Right forelimb (tissue), 1 donor: ENCODE measurements at places on chromosomes 11 and 22.

DNA sequence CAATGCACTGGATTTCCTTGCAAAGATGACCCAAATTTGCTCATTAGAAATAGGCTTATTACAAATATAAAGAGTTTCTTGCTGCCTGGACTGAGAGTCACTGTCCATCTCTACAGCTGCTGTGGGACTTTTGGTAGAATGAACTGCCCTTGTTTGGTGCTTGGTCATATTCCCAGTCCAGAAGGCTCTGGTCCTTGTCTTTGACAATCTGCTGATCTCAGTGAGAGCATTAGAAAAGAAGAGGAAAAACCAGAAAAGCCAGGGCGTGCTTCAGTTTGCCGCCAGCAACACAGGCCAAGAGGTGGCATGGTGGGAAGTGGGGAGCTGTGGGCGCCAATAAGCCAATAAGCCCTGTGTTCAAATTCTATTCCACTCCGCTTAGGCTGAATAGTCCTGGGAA lies 48.2 kb upstream of the PARVA start:
- DNase-seq = no peak

GRCh38 chr11:78349114-78349513 lies 68.5 kb downstream of the GAB2 start:
- no peak for DNase-seq

DNA sequence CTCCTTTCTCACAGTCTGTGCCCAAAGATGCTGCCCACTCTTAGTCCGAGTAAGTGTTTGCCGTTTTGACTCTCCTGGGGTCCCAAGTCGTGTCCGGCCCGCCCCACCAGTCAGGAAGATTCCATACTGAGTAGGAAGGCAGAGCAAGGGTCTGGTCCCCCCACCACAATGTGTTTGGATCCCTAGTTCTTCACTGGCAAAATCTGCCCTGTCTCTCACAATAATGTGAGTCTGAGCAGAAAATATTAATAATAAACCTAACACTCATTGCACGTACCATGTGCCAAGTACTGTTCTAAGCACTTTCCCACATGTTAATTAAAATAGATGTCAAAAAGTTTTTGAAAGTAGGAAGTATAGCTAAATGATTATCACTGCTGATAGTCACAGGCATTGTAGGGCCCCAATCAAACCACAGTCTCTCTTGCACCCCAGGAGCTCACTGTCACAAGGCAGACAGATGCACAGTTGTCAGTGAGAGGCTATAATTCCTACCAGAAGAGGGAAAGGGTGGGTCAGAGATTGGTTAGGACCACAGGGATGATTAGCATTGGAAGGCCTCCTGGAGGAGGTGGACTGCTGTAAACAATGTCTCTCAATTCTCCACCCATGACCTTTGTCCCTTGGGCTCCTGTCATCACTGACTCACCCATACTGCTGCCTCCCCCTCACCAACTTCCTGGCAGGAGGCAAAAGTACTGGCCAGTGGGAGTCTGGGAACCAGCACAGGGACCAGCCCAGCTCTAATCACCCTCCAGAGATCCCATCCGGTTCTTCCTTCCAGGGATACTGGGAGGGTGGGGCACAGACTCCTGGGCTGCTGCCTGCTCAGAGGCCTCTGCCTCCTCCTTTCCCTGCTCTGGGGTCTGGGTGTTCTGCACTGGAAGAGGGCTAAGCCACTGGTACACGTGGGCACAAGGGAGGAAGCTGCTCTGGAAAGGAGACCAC lies 1.0 kb upstream of the POLD4 start:
- DNase-seq = no peak

- no peak for DNase-seq
Measured at GRCh38 chr11:66070604-66071380, 720 bp downstream of the PACS1 start.

DNA sequence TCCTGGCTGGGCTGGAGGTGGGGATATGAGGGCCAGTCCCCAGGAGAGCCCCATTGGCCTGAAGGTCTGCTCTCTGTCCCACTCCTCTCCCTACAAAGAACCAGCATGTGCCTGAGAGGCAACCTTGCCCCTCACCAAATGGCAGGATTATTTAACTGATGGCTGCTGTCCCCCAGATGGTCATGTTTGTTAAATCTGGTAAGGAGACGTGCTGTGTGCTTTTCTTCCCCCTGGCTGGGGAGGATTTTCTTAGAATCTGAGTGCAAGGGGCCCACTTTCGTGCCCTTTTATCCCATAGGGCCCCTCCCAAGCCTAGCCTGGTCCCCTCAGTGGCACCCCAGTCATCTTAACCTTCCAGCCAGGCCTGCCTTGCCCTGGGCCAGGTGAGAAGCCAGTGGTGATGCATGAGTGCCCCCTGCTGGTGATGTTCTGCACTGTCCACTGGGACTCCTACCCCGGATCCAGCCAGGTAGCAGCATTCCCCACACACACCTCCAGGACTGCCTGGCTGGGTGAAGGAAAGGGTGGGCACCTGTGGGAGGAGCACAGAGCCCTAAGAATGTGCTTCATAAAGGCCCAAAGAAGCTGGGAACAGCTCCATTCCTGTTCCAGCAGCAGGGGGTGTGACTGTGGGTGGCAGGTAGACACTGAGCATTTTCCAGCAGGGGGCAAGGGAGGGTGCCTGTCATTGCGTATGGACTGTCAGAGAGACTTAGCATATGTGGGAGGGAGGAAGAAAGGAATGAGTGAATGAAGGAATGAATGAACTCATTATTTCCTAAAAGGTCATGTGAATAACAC lies 28.9 kb downstream of the MFNG start:
- DNase-seq = peak; percentile 80

DNA sequence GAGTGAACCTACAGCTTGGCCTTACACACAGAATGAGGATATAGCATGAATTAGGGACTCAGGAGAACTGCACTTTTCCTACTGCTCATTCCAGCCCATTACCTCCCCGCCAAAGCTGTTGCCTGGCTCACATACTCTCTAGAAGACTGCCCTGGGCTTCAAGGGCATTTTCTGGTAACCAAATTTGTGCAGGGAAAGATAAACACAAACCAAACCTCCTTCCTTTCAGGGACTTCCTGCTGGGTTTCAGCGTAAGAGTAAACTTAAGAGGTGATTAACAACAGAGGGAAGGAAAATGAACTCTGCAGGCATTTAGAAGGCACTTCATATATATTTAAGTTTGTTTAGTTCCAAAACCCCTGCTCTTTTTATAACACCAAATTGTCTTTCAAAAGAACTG lies 194.9 kb downstream of the SWAP70 start:
- DNase-seq = no peak

- no peak for DNase-seq
Measured at GRCh38 chr11:128235426-128235825, 351.9 kb downstream of the ETS1 start.

GRCh38 chr11:100831929-100832494 lies 144.9 kb downstream of the ARHGAP42 start:
- no peak for DNase-seq

- no peak for DNase-seq
Measured at GRCh38 chr11:78549624-78550409, 24.8 kb downstream of the NARS2 start.

- no peak for DNase-seq
Measured at GRCh38 chr22:30511109-30511508, 5.6 kb upstream of the SEC14L4 start.

DNA sequence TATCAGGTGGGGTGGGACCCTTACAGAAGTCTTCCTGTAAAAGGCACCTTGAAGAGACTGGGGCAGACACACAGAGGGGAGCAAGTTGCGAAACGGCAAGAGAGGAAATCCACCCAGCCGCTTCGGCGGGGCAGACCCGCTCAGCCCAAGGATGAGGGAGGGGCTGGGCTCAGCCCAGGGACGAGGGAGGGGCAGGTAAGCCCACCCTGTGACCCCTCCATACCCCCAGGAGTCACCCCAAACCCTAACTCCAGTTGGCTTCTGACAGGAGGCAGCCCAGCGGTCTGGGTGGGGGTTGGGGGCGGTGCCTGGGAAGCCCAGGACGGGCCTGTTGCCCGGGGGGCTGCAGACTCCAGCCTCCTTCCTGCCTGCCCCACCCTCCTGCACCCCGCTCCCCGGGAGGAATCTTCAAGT lies 965 bp downstream of the OSBPL5 start:
- no peak for DNase-seq

- no peak for DNase-seq
Measured at GRCh38 chr11:134416726-134417125, 4.7 kb upstream of the B3GAT1 start.

DNA sequence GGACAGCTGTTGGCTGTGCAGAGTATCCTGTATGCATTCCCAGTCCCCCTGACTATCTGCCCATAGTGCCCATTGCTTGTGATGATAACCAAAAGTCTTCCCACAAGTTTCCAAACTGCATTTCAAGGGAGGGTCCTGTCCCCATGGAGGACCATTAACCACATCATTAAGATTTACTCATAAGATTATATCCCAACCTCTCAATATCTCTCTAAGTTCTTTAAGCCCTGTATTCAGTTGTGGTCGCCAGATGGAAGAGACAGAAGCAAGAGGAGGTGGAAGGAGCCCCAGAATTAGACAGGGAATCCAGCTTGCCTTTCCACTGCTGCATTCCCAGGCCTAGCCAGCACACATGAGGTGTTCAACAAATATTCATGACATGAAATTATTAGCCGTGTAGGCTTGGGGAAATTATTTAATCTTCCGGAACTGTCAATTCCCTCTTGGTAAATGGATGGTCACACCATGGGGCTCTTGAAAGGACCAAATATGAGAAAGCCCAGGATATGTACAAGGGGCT lies 42.6 kb upstream of the TIMP3 start:
- no peak for DNase-seq

DNA sequence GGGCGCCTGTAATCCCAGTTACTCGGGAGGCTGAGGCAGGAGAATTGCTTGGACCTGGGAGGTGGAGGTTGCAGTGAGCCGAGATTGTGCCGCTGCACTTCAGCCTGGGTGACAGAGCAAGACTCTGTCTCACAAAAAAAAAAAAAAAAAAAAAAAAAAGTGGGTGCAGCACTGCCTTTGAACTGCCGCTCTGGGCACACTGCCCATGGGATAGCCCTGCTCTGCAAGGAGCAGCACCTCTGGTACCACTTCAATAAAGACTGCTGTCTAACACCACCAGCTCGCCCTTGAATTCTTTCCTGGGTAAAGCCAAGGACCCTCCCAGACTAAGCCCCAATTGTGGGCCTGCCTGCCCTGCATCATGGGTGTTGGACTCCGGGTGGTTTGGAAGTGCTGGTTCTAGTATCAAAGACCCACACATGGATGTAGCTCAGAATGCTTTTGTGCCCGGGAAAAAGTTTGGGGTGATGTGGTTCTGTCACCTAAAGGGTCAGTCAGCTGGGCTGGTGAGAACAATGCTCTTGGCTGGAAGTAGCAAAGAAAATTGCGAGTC lies 444.3 kb downstream of the TBC1D22A start:
- no peak for DNase-seq

DNA sequence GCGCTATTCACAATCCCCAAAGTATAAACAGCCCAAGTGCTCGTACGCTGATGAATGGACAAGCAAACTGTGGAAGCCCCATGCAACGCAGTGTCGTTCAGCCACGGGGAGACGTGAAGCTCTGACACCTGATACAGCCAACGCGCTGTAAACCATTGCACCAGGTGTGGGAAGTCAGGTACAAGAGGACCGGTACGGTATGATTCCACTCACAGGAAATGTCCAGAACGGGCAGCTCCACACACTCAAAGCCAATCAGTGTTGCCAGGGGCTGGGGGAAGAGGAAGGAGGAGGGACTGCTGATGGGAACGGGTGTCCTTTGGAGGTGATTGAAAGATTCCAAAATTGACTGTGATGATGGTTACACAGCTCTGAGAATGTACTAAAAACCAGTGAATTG lies 64.5 kb downstream of the BRD1 start:
- DNase-seq = peak; percentile 17

- no peak for DNase-seq
Measured at GRCh38 chr22:24494167-24494527, 985 bp upstream of the UPB1 start.

DNA sequence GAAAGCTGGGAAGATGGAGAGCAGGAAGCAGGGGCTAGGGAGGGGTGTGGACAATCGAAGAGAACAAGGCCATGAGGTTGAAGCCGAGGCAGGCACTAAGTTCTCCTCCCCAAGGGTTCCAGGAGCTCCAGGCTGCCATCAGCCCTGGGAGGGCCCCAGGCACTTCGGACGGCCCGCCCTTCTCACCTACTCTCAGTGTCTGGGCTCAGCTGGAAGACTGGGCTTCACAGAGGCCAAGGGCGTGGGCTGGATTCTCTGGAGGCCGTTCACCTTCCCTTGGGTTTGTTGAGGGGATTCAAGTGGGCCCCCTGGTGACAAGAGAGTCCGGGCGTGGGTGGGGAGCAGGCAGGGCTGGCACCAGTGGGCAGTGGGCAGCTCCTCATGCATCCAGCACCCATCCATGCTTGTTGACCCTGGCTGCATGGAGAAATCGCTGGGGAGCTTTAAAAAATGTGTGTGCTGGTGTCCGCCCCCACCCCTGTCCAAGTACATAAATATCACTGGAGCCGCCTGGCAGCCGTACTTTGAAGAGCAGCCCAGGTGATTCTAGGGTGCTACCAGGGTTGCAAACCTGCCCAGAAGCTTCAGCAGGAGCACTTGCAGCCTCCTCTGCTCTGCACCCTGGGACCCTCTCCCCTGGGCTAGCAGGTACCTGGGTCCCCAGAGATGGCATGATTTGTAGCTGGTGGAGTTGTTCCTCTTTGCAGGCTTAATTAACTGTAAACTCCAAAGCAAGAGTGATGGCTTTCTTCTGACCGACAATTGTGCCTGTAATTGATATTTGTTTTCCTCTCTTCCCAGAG lies 74.3 kb downstream of the RTL6 start:
- peak; percentile 28 for DNase-seq

- DNase-seq = peak; percentile 35
Measured at GRCh38 chr11:206002-206384, 1.2 kb downstream of the BET1L start.

- no peak for DNase-seq
Measured at GRCh38 chr11:16380941-16381568, 24.7 kb upstream of the SOX6 start.

- no peak for DNase-seq
Measured at GRCh38 chr11:57126766-57127400, 54.9 kb upstream of the LRRC55 start.

DNA sequence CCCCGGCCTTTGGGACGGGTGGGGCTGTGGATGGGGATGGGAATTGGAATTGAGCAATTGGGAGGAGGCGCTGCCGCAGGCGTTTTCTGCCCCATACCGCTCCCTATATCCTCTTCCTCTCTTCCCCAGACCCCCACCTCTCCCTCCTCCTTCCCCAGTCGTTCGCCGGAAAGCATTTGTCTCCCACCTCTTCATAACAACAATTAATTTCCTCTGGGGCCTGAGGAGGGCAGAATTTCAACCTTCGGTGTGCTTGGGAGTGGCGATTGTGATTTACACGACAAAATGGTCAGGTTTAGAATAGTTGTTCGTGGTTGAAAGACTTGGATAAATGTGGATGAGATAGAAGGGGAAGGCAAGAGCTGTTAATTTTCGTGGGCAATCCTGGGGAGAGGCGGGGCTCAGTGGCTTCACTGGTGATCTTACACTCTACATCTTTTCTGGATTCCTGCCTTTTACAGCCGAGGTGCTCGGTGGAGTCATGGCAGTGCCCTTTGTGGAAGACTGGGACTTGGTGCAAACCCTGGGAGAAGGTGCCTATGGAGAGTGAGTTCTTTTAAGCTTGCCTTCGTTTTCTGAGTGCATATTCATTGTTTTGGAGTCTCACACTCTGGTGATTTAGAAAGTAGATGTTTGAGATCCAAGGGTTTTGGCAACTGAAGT lies 1.5 kb downstream of the CHEK1 start:
- no peak for DNase-seq
